ENCODE measurements at places on chromosomes 16 and 17.

GRCh38 chr16:85422632-85423550, 190.2 kb upstream of the GSE1 start:
- DNase-seq: peak; percentile 51

GRCh38 chr17:17347234-17347955, 44.2 kb downstream of the NT5M start:
- no peak for DNase-seq

DNA sequence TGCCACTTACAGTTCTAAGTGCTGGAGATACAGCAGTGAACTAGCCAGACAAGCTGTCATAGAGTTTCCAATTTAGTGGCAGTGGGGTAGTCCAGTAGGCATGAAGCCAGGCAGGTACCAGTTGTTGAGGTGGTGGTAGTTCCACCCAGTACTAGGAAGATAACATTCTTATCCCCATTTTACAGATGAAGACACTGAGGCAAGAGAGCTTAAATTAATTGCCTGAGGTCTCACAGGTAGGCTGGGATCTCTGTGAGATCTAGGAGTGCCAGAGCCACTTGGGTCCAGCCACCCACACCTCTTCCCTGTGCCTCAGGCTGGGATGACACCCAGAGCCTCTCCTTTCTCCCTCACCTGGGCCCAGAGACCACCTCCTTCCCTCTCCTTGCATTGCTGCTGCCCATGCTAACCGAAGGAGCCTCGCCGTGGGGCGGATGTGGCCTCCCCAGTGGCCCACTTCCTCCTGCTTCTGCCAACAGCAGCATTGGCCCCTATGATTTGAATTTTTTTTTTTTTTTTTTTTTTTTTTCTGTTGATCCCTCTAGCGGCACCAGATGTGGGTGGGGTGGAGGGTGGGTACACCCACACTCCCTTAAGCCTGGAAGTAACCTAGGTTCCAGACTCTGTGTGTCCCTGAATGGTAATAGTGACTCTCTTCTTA, 114.0 kb downstream of the PRKCB start:
- no peak for DNase-seq

- no peak for DNase-seq
Measured at GRCh38 chr16:65318138-65318537, 196.3 kb upstream of the CDH11 start.

- no peak for DNase-seq
Measured at GRCh38 chr16:10938321-10938720, 3.9 kb downstream of the DEXI start.

- DNase-seq: no peak
Measured at GRCh38 chr17:71824671-71825070, 296.1 kb upstream of the SOX9 start.
